Activated CD8-positive, alpha-beta T cell treated with anti-CD3 and anti-CD28 coated beads for 36 hours (primary cell): ENCODE measurements at places on chromosomes 13 and 19.
A peak's percentile ranks its signal among the peaks of the same experiment; 100 is the strongest.

DNA sequence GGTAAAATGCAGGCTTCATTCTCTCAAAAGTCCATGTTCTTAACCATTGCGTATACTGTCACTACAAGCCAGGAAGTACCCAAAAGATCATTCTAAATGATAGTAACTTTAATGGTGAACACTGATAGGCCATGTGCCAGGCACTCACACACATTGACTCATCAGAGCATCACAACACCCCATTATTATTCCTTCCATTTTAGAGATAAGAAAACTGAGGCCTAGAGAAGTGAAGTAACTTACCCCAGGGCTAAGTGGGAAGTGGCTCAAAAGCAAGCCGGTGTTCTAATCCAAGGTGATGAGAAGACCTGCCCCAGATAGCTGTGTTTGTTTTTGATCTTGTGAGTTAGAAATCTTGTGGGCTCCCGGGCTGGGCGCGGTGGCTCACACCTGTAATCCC lies 1.4 kb upstream of the PHLDB3 start:
- H3K4me1 ChIP-seq, result peaks cover 17% of the 10 kb centered on the region
- no peaks in the 10 kb centered on the region for H3K27me3 ChIP-seq
- no peak for DNase-seq
- no peak overlapping the region for H3K4me3 ChIP-seq
- H3K27ac ChIP-seq, result peak overlapping the region; percentile 18

DNA sequence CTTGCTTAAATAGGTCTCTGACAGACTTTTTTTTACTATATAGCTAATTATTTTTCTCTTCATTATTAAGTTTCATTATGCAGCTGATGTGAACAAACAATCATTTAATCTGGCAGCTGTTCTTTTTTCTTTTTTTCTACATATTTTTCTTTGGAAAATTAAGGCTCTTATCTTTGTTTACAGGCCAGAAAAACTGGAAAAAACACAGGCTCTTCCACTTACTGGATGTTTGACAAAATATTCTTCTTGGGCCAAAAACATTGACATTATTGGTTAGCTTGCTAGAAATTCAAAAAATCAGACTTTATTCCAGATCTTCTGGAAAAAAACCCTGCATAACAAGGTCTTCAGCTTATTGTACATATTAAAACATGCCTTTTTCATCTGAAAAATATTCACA lies 15.7 kb downstream of the ZNF66 start:
- no peak overlapping the region for H3K4me3 ChIP-seq
- peaks cover 5% of the 10 kb centered on the region for H3K4me1 ChIP-seq
- peaks cover 70% of the 10 kb centered on the region for H3K36me3 ChIP-seq

DNA sequence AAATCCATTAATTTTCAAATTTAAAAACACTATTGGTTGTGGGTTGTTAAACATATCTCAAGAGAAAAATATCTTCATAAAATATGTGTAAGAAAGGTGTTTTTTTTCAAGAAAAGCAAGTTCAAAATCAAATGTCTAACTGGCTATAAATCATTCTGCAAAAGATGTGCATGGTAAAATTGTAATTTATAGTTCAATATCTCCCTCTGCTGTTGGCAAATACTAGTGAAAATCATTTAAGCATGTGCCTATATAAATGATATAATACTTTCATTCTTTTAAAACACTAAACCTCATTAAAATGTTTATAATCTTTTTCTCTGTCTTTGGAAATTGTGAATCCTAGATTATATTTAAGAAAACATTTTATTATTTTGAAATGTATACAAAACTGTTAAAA lies 17.2 kb upstream of the SLITRK6 start:
- no peak overlapping the region for H3K4me3 ChIP-seq
- H3K4me1 ChIP-seq, result no peaks in the 10 kb centered on the region
- H3K36me3 ChIP-seq, result no peaks in the 10 kb centered on the region
- no peak overlapping the region for H3K27ac ChIP-seq
- no peaks in the 10 kb centered on the region for H3K27me3 ChIP-seq
- no peak for DNase-seq

DNA sequence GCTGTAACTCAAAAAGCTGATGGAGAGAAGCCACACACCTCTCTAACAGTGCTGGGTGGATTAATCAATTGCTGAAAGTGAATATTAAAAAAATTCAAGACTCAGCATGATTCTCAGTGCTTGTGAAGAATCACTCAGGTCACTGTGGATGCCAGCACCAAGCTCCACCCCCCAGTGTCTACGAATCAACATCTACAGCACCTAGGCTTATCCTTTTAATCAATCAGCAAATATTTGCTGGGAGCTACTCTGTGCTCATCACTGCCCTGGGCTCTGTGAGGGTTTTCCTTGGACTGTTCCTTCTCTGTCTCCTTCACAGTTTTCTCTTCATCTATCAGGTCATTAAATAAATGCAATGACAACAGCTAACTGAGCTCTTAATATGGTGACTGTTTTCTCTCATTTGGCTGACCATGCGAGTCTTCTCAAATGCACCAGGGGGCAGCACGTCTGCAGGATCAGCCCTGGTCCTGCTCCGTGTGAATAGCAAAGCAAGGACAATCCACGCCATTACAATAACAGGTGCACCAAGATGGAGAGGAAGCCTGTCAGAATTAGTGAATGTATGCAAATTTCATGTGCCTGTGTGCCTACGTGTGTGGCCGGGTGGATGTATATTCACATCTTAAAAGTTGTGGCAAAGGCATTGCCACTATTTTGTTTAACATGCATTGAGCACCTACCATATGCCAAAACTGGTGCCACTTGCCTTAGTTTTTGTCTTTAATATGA lies 14.6 kb upstream of the C13orf42 start:
- H3K36me3 ChIP-seq, result no peaks in the 10 kb centered on the region
- peaks cover 19% of the 10 kb centered on the region for H3K27me3 ChIP-seq
- H3K27ac ChIP-seq, result no peak overlapping the region
